Peyer's patch (tissue), 4 donors: ENCODE measurements at places on chromosomes 3 and 15. TPM values are rescaled to one million over a fixed set of nuclear protein-coding genes. Genes with fewer than 3 reads are reported as not detected.

GRCh38 chr3:192422997-192423342 lies 304.4 kb downstream of the FGF12 start:
- no peaks in the 10 kb centered on the region for H3K27me3 ChIP-seq
- no peaks in the 10 kb centered on the region for H3K4me1 ChIP-seq
- no peaks in the 10 kb centered on the region for H3K36me3 ChIP-seq
- H3K4me3 ChIP-seq = no peak overlapping the region
- DNase-seq = no peak

Gene RTP1
- total RNA-seq = not detected

Gene SAMD7
- total RNA-seq = not detected

Gene MKRN3
- not detected for total RNA-seq

DNA sequence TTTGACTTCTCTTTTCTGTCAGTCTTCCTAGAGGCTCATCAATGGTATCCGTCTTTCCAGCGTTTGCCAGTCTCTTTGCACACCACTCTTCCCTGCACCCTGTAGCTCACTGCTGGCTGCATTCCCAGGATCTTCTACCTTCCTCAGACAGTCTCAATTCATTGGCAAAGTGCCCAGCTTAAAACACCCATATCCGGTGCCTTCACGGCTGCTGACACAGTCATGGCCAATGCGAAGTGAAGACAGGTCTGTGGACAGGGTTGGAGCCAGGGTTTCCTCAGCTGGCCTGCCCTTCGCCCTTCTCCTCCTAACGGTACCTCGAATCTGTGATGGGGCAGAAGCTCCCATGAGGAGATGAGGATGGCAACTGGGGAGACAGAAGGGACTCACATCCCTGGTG lies 36.1 kb downstream of the PTH1R start:
- H3K27ac ChIP-seq = no peak overlapping the region
- DNase-seq = no peak
- no peaks in the 10 kb centered on the region for H3K4me1 ChIP-seq
- H3K4me3 ChIP-seq = no peak overlapping the region
- H3K36me3 ChIP-seq = no peaks in the 10 kb centered on the region

GRCh38 chr15:60473135-60473534 lies 5.8 kb downstream of the ICE2 start:
- no peaks in the 10 kb centered on the region for H3K36me3 ChIP-seq
- H3K27me3 ChIP-seq = no peaks in the 10 kb centered on the region
- no peak for DNase-seq
- H3K4me3 ChIP-seq = no peak overlapping the region

DNA sequence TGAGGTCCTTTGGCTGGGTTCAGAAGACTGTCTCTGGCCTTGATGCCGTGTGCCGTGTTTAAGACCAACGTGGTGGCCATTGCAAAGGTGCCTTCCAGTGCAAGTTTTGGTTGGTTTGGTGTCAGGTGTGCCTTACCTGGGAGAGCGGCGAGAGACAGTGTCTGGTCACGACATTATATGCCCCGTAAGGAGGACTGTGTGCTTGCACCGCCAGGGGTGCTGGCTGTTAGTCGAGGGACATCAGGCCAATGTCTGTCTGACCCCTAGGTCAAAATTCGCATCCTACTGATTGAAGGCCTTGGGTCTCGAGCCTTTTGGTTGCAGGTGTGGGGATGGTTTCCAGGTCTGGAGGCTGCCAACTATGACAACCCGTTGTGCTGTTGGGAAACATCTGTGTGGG lies 111.9 kb downstream of the SNRPN start:
- H3K36me3 ChIP-seq = no peaks in the 10 kb centered on the region
- H3K4me3 ChIP-seq = no peak overlapping the region
- no peaks in the 10 kb centered on the region for H3K4me1 ChIP-seq
- no peaks in the 10 kb centered on the region for H3K27me3 ChIP-seq
- DNase-seq = no peak
- H3K27ac ChIP-seq = no peak overlapping the region

- no peaks in the 10 kb centered on the region for H3K36me3 ChIP-seq
- H3K27me3 ChIP-seq = no peaks in the 10 kb centered on the region
- no peak overlapping the region for H3K4me3 ChIP-seq
- H3K4me1 ChIP-seq = no peaks in the 10 kb centered on the region
- no peak overlapping the region for H3K27ac ChIP-seq
These were observed 463.2 kb downstream of the OCA2 start for GRCh38 chr15:27635916-27636315.

- DNase-seq = no peak
- H3K4me3 ChIP-seq = no peak overlapping the region
- H3K27me3 ChIP-seq = no peaks in the 10 kb centered on the region
- no peaks in the 10 kb centered on the region for H3K36me3 ChIP-seq
- peak overlapping the region; percentile 29 for H3K27ac ChIP-seq
- H3K4me1 ChIP-seq = no peaks in the 10 kb centered on the region
These were observed 462.4 kb downstream of the RAP2B start for GRCh38 chr3:153624310-153625030.

Gene MKRN2OS
- 6.6 TPM for total RNA-seq

DNA sequence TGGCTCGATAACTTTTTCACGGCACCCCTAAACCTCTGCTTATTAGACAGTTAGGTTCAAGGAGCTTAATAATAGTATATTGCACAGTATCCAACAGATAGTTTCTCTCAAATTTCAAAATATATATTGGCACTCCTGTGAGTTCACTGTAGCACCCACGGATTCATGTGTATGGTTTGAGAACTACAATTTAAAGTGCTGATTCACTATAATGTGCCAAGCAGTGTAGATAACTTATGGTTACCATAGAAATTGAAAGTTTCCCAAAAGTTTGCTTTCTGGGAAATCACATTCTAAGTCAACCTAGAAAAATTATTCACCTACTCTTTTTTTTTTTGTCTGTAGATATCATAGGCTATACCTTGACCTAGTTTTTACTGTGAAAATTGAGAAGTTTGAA lies 86.6 kb downstream of the GAP43 start:
- no peak overlapping the region for H3K4me3 ChIP-seq
- H3K36me3 ChIP-seq = no peaks in the 10 kb centered on the region
- H3K27ac ChIP-seq = no peak overlapping the region

DNA sequence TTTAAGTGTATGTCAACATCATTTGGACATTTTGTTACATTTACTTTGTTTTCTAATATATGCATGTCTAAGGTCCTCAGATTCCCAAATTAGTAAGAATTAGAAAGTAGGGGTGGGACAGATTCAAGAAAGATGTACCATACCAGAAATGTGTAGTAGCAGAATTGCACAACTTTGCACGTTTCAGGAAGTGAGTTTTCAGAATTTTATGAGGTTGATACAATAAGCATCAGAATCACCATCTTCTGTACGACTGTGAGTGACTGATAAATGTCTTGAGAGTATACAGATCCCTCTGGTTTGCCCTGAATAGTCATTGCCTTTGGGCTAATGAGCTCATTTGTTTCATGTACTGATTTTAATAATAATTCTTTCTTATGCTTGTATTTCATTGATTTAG lies 9.3 kb downstream of the ARIH2 start:
- H3K27ac ChIP-seq = no peak overlapping the region
- H3K4me3 ChIP-seq = no peak overlapping the region
- no peak for DNase-seq
- no peaks in the 10 kb centered on the region for H3K36me3 ChIP-seq
- H3K4me1 ChIP-seq = peaks cover 42% of the 10 kb centered on the region

- H3K27ac ChIP-seq = no peak within 1 kb of the TSS
- no peaks in the 10 kb centered on the region for H3K27me3 ChIP-seq
- peak; percentile 58 for DNase-seq
- peaks cover 24% of the 10 kb centered on the region for H3K4me1 ChIP-seq
These were observed at the start of gene CPEB1 for GRCh38 chr15:82647045-82647834. CPEB1 (minus strand) TSS chr15:82647363; CDS start chr15:82628459, 18,904 bp downstream.

Gene LCMT2
- total RNA-seq = 3.1 TPM

Gene NEK10
- 6.0 TPM for total RNA-seq

DNA sequence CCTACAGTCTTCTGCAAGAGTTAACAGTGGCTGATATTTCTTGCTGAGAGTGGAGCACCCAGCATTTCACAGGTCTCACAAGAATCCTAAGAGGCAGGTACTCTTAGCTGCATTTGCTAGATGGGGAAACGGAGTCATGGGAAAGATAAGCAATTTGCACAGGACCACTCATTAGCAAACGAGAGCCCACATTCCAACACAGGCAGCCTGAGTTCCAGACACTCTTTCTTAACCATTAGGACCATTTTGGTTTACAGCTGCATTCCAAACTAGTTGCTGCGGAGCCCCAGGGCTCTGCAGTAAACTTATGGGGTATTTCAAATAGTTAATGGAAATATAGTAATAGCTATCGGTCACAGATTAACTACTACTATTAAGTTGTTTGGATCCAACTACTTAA lies 42.5 kb downstream of the LYZL4 start:
- H3K36me3 ChIP-seq = no peaks in the 10 kb centered on the region
- no peaks in the 10 kb centered on the region for H3K27me3 ChIP-seq
- no peak overlapping the region for H3K27ac ChIP-seq
- DNase-seq = no peak
